Cardiac atrium fibroblast (primary cell): ENCODE measurements at places on chromosomes 12 and 14. TPM values are rescaled to one million over a fixed set of nuclear protein-coding genes. Genes with fewer than 3 reads are reported as not detected.

MDGA2 gene
- total RNA-seq: not detected in 2 replicates

ENDOU gene
- 0.18 TPM in 1 of 2 replicates, not detected in the other for total RNA-seq

POTEG gene
- not detected in 2 replicates for total RNA-seq

DBX2 gene
- total RNA-seq: not detected in 2 replicates

TRPV4 gene
- total RNA-seq: 0.65 and 1.1 TPM in 2 replicates

GPD1 gene
- total RNA-seq: not detected in 2 replicates

HSPA2 gene
- total RNA-seq: 4.9 and 7.9 TPM in 2 replicates

ASPG gene
- total RNA-seq: not detected in 2 replicates

MYL2 gene
- not detected in 2 replicates for total RNA-seq

CFAP54 gene
- total RNA-seq: 1.1 and 2.9 TPM in 2 replicates

SLC25A47 gene
- total RNA-seq: not detected in 2 replicates

TAS2R43 gene
- not detected in 2 replicates for total RNA-seq

MGAT4C gene
- not detected in 2 replicates for total RNA-seq

RTL1 gene
- not detected in 2 replicates for total RNA-seq

RAPGEF3 gene
- 0.97 and 2.3 TPM in 2 replicates for total RNA-seq

CCDC175 gene
- not detected in 2 replicates for total RNA-seq

RPL10L gene
- not detected in 2 replicates for total RNA-seq

ITGB7 gene
- 0.18 TPM in 1 of 2 replicates, not detected in the other for total RNA-seq

KRT83 gene
- not detected in 2 replicates for total RNA-seq

KCNC2 gene
- total RNA-seq: not detected in 2 replicates

SYNE3 gene
- total RNA-seq: 15.6 and 15.9 TPM in 2 replicates

ASCL4 gene
- total RNA-seq: not detected in 2 replicates

CD4 gene
- 2.6 and 2.9 TPM in 2 replicates for total RNA-seq

MTA1 gene
- 32.2 and 49.5 TPM in 2 replicates for total RNA-seq

AGAP2 gene
- total RNA-seq: 0.18 and 0.32 TPM in 2 replicates
